DMS153 (cell line): ENCODE measurements at places on chromosomes 2 and 18.
A peak's percentile ranks its signal among the peaks of the same experiment; 100 is the strongest.

- DNase-seq, result no peak
These were observed 854.3 kb downstream of the LRRTM4 start for GRCh38 chr2:76667821-76668271.

DNA sequence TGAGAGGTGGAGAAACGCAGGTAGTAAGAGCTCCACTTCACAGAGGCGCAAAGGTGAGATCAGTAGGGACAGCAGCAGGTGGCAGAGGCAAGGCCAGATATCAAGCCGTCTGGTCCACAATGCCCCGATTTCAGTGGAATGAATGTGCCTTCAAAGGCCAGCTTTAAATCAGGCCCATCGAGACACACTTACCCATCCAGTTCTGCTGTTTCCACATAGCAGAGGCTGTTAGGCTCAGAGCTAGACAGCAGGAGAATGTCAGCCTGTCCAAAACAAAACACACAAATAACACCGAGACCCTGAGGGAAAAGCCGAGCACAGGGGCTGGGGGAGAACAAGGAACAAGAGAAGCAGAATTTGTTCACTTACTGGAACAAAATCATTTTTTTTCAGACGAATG is 75.8 kb upstream of the NARS1 start:
- no peak for DNase-seq

GRCh38 chr2:196315388-196316049 is 144.1 kb upstream of the STK17B start:
- no peak for DNase-seq

DNA sequence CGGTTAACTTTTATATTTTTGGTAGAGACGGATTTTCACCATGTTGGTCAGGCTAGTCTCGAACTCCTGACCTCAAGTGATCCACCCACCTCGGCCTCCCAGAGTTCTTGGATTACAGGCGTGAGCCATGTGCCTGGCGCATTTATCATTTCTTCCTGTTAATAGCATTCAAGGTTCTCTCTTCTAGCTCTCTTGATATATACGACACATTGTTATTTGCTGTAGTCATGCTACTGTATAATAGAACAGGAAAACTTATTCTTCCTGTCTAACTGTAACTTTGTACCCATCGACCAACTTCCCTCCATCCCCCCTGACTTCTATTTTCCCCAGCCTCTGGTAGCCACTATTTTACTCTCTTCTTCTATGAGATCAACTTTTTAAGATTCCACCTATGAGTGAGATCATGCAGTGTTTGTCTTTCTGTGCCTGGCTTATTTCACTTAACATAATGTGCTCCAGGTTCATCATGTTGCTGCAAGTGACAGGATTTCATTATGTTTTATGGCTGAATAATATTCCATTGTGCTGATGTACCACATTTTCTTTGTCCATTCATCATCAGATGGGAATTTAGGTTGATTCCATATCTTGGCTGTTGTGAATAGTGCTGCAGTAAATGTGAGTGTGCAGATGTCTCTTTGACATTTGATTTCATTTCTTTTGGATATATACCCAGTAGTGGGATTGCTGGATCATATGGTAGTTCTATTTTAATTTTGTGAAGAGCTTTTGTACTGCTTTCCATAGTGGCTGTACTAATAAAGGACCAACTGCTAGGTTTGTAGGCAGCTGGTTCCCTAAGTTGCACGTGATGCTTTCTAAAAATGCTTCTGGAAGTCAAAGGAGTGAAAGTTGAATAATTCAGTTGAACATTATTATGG is 205.2 kb downstream of the PRKCE start:
- DNase-seq, result no peak

GRCh38 chr18:50696929-50697328 is 122.9 kb downstream of the MRO start:
- DNase-seq, result no peak

GRCh38 chr2:206688990-206689389 is 29.2 kb downstream of the DYTN start:
- no peak for DNase-seq

DNA sequence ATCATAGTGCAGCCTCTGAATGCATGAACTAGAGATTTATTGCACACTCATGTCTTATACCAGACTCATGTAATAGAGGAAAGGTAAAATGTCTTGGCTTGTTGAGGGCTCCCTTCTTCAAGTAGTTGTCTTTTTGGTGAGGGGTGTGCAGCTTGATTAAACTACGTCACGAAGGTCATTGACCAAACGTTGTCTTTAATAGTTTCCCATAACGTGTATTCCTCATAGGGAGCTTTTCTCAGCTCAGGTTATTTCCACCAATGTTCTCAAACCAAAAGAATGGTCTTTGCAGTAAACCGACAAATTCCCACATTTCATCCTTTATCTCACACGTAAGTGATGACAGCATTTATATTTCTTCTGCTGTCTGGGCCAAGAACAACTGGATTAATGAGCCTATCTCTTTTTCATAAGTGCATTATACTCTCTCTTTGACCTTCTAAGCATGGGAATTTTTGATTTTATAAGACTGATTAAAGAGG is 547.7 kb upstream of the ZEB2 start:
- no peak for DNase-seq

GRCh38 chr2:184312970-184313369 is 285.4 kb upstream of the ZNF804A start:
- no peak for DNase-seq

DNA sequence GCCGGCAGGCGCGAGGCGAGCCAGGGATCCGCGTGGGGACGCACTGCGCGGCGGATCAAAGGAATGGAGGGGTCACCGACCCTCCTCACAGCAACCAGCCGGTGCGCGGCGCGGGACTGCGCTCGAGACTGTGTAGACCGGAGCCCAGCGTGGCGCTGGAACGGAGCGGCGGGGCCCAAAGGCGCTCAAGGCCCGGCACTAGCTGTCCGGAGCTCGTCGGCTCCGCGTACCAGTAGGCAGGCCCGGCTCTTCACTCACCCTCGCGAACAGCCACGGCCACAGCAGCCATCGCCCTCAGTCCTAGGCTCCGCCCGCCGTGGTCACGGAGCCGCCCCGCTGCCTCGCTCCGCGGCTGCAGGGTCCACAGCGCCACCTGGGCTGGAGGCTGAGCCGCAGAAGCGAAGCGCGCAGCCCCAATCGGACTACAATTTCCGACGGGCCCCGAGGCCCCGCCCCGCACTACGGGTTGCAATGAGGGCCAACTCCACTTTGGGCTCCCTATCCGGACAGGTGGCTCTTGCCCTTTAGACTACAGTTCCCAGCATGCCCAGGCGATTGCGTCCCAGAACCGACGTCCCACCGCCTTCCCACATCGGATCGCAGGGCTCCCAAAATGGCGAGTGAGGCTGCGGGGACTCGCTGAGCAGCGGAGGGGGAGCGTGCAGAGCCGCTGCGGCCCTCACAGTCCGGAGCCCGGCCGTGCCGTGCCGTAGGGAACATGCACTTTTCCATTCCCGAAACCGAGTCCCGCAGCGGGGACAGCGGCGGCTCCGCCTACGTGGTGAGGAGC is at the start of the genes EIF2B4 and SNX17:
TSS of gene EIF2B4 (minus strand) at position 313 of the 790 bp plus-strand sequence. CDS start at position 289, 24 bp downstream.
TSS of gene SNX17 (plus strand) at position 591 of the 790 bp plus-strand sequence. CDS start at position 719, 128 bp downstream.
- peak; percentile 98 for DNase-seq

- DNase-seq, result peak; percentile 80
These were observed 435.6 kb upstream of the HS6ST1 start for GRCh38 chr2:128754246-128754724.

DNA sequence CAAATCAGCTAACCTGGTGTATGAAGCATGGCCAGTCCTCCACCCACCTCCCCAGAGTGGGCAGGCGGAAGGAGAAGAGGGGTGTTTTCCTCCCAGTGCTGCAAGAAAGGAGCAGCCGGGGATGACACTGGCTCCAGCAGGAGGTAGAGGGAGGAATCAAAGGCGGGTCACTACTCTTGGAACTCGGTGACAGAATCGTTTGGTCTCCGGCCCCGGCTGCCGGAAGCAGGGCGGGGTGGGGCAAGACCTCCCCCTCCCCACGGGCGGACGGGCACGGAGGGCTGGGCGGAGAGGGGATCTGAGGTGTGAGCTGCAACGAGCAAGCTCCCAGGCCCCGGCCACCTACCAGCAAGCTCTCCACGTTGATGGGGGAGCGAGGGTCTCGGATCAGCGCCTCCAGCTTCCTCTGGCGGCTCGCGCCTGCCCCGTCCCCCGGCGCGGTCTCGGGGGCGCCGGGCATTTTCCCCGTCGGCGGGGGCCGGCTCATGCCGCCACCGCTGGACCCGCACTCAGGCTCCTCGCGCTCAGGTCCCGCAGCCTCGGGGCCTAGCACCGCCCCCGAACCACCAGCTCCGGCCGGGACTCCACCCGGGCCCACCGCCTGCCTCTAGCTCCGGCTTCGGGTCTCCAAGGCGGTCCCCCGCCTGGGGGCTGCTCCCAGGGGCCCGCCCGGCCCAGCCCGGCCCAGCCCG is 640 bp downstream of the ROCK2 start:
- peak; percentile 16 for DNase-seq

DNA sequence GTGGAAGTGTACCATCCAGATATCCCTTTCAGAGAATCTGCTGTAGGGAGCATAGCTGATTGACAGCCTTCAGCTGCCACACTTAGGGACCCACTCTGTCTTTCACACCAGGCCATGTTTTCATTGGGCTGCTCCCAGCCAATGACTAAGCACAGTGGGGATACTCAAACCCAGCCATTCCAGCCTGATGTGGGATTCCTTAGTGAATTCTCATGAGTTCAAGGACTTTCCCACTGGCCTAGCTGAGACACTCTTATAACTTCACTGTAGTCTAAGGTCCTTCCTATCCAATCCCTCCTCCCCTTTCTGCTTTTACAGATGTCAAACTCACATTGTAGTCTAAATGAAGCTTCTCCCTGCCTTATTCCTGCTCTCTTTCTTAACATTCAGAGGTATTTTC is 201.2 kb downstream of the PIK3C3 start:
- no peak for DNase-seq

- no peak for DNase-seq
These were observed 289.4 kb upstream of the PXDN start for GRCh38 chr2:2033691-2034090.

- no peak for DNase-seq
These were observed 387.6 kb downstream of the NBAS start for GRCh38 chr2:15173501-15173900.

- no peak for DNase-seq
These were observed 263.8 kb downstream of the RBM43 start for GRCh38 chr2:150997702-150998440.

- peak; percentile 77 for DNase-seq
These were observed 217.0 kb downstream of the C1D start for GRCh38 chr2:67845621-67846369.

- DNase-seq, result no peak
These were observed 8.5 kb downstream of the AGAP1 start for GRCh38 chr2:235502336-235502735.

DNA sequence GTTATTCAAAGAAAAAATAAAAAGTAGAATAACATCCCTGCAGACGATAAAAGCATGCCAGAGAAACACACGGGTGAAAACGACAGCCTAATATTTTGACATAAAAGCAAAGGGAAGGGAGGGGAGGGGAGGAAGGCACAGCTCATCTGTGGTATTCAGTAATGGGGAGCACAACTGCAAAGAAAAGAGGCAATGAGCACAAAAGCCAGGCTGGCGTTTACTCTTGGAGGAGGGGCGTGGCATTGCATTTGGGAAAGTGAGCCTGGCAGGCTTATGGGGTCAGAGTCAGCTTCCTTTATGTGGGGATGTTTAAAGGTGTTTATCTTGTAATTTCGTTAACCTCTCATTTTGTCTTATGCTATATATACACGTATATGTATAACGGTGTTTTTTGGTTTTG is 53.2 kb downstream of the STEAP3 start:
- DNase-seq, result no peak

DNA sequence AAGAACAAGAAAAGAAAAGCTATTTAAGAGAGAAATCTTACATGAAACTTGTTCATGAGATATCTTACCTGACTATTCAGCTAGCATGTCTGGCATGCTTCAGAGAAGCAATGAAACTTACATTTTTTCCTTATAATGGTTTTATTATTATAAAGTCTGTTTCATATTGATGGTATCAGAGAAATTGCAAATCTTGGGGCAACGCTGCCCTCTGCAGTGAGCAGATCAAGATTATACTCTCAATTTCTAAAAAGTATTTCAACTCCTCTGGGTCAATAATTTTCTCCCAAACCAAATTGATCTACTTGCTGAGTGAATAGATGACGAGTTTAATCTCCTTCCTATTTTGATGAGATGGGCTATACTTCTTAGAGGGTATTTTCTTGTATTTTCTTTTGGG is 235.6 kb downstream of the NUP35 start:
- no peak for DNase-seq
